Esophagus mucosa (tissue), 1 donor: ENCODE measurements at places on chromosomes 16 and 17.
A peak's percentile ranks its signal among the peaks of the same experiment; 100 is the strongest.

- peak; percentile 71 for ATAC-seq
Observed at GRCh38 chr17:79393358-79394052, 217.3 kb downstream of the RBFOX3 start.

DNA sequence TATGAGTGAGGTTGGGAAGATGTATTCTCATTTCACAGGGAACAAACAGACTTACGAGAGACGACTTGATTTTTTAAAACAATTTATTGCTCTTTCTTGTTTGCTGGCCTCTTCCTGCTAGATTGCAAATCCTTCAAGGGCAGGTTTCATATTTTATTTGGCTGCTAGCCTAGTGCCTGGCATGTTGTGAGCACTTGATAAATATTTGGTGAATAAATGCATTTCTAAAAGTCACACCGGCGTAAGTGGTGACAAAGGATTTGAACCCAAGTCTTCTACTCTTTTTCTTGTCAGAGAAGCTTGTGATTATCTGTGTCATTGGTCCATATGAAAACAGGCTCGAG lies 1.4 kb downstream of the WWP2 start:
- no peak for ATAC-seq

DNA sequence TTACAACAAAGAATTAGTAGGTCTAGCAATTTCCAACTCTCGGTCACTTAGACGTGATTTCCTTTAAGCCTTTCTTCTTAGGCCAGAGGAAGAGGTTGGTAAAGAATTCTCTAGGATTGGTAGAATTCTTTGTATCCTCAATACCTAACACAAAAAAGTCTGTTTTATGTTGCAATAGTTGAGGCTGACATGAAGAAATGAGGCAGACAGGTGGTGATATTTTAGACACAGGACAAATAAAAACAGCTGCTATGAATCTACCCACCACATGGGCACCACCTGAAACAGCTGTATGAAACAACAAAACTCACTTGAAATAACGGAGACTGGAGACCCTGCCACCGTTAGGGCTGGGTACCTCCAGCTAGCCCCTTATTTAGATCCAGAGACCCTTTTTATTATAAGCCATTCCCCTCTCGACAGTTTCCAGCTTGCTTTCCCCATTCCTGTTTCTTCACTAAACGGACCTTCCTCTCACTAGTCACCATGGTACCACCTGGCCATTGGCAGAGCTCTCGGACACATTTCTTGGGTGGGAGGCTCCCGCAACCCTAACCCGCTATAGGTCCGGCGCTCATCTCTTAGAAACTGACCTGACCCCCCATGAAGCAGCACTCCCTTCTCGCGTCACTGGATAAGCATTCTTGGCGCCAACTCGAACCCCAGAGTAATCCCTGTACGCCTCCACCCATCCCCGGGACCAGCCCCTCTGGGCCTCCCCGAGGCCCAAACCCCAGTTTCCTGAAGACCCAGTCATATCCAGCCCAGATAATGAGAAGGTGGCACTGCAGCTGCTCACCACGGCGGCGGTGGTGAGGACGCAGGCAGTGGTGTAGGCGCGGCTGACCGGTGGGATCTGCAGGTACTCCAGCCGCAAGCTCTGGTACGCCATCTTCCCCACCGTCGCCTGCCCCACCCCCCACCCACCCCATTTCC lies at the start of gene DERL2:
Gene DERL2, minus strand, starts transcription at position 909 of the 936 bp plus-strand sequence. Its CDS starts 17 bp downstream, at position 892.
- ATAC-seq: peak; percentile 30

- no peak for ATAC-seq
Observed at GRCh38 chr16:65306300-65306699, 184.4 kb upstream of the CDH11 start.

DNA sequence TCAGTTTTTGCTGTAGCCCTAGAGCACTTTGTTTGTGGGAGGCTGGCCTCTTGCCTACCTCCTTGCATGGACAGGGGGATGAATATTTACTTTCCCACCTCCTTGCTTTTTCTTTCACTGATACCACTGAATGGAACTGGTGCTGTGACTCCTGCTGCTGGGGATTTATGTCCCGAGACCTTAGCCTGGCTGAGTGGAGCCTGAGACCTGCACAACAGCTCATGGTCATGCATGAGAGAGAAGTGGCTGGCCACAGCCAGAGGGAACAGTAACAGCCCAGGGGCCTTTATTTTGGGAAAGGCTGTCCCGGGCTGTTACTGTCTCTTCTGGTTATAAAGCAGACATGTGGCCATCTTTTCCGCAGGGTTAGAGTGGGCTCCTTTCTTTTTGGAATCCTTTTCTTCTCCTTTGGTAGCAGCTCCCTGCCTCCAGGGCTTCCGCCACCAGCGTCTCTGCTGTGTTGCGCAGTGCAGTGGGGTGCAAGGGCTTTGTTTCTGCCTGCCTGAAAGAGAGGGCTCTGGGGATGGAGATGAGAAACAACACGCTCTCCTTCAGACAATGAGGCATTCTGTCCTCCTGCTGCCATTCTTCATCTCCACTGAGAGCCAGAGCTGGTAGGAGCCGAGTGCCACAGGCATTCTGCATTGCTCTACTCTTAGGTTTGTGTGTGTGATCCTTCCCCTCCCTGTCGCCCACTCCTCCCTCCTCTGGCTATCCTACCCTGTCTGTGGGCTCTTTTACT lies 14.5 kb downstream of the SNX11 start:
- ATAC-seq: no peak

DNA sequence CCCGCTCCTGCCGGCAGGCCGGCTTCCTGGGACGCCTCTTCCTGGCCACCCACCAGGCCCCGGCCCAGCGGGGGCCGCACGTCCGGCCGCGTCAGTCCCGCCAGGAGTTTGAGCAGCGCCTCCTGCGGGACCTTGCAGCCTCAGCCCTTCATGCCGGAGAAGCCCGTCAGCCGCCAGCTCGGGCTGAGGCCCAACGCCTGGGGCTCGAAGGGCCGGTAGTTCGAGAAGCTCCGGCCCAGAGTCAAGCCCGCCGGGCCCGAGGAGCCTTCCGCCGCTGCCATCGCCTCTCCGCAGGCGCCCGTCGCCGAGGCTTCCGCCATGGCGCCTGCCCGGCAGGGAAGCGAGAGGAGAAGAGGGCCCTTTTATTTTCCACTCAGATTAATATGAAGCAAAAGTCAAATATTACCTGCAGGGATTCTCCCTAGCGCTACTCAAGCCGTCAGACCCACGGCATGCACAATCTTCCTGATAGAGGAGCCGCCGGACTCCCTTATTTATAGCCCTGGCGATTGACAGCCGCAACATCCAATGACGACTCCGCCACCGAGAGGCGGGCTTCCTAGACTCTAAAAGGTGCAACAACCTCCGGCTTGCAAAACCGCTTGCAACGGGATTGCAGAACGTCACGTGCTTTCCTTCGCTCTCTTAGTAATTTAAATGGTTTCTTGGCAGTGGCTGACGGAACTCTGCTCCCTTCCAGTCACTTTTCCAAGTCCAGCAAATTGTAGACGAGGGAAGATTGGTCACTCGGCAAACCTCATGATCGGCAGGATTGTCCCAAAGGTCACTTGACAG lies at the start of gene SEPHS2:
Gene SEPHS2, minus strand, starts transcription at position 467 of the 795 bp plus-strand sequence. Its CDS starts 147 bp downstream, at position 320.
- ATAC-seq: peak; percentile 95

DNA sequence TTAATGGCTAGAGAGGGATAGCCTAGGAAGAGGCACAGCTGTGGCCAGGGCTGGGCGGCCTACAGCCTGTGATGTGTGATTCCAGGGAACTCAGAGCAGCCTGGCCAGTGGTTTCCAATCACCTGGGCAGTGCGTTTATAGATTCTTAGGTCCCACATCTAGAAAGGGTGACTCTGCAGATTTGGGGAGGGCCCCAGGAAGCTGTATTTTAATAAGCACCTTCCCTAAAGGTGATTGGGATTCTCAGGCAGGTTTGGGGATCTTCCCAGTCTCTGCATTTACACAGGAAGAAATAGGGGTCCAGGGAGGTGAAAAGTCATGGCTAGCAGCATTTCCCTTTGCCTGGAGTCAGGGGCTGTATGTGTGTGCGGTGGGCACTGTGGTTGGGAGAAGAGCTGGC lies 9.5 kb downstream of the SPNS2 start:
- ATAC-seq: no peak
